B cell (primary cell): ENCODE measurements at places on chromosomes 2 and 18. TPM values are rescaled to one million over a fixed set of nuclear protein-coding genes. Genes with fewer than 3 reads are reported as not detected.

GRCh38 chr2:233267516-233268245, 16.2 kb downstream of the ATG16L1 start:
- H3K4me1 ChIP-seq, result peaks cover 30% of the 10 kb centered on the region
- H3K4me3 ChIP-seq, result no peak overlapping the region
- H3K27me3 ChIP-seq, result no peaks in the 10 kb centered on the region
- DNase-seq, result peak; percentile 78
- H3K27ac ChIP-seq, result peak overlapping the region; percentile 73
- H3K36me3 ChIP-seq, result peaks cover 27% of the 10 kb centered on the region

DNA sequence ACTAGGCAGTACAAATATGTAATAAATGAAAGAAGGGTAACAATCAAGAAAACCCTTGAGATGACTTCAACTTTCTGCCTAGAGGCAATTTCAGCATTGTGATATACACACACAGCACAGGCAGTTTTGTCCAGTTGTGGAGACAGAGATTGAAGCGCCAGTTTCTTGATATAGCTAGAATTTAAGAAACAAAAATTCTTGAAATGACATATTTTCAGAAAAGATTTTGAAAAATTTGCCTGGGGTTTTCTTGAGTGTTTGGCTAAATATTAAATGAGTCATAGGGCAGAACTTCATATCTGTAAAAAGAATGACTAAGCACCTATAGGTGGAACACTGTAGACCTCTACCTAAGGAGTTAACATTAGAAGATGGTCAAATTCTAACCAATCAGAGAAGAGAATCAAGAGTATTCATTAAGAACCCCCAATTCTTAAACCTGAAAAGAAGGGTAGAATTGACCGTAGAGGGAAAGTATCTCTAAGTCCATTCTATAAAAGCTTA, 1266.8 kb upstream of the TMEFF2 start:
- no peak overlapping the region for H3K27ac ChIP-seq
- no peaks in the 10 kb centered on the region for H3K36me3 ChIP-seq
- H3K27me3 ChIP-seq, result no peaks in the 10 kb centered on the region
- no peaks in the 10 kb centered on the region for H3K4me1 ChIP-seq
- DNase-seq, result no peak
- no peak overlapping the region for H3K4me3 ChIP-seq

DNA sequence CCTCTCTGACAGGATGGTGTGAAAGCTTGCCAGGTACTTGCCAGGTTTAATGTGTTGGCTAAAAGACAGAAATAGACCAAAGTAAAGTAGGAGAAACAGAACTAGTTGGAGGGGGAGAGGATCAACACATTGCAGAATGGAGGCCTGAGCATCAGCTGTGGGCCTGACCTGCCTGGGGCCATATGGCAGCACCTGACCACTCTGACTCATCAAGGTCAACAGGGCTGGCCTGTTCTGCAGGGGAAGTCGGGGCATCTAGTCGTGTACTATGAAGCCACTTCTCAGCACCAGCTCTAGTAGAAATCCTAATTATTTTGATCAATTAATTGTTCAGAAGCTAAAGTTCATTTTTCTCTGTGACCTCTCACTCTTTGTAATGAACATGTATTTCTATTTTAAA, 35.8 kb upstream of the NOSTRIN start:
- H3K27me3 ChIP-seq, result no peaks in the 10 kb centered on the region
- no peak overlapping the region for H3K4me3 ChIP-seq
- no peak for DNase-seq

GRCh38 chr2:194567661-194568017, 1089.4 kb upstream of the SLC39A10 start:
- no peak overlapping the region for H3K27ac ChIP-seq
- H3K27me3 ChIP-seq, result no peaks in the 10 kb centered on the region
- no peaks in the 10 kb centered on the region for H3K36me3 ChIP-seq
- no peak for DNase-seq
- no peak overlapping the region for H3K4me3 ChIP-seq

- no peak for DNase-seq
- H3K27me3 ChIP-seq, result no peaks in the 10 kb centered on the region
- no peaks in the 10 kb centered on the region for H3K36me3 ChIP-seq
- peaks cover 13% of the 10 kb centered on the region for H3K4me1 ChIP-seq
- H3K4me3 ChIP-seq, result no peak overlapping the region
These were observed 8.3 kb upstream of the DNAH7 start for GRCh38 chr2:196076778-196077568.

DNA sequence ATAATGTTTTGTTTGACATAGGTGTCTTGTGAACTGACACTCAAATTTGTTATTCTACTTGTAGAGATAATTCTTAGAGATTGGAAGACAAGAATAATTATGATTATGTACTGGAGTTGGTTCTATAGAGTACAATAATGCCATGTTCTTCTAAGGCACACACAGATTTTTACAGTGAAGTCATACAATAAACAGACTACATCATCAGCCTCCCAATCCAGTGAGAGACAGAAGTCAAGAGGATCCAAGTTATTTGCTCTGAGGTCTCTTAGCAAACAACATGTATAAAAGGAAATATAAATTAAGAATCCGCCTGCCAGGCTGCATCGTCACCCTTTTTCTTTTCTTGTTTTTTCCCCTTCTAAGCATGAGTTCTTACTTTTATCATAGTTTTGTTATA, 613.5 kb upstream of the SETBP1 start:
- H3K27me3 ChIP-seq, result no peaks in the 10 kb centered on the region
- H3K27ac ChIP-seq, result no peak overlapping the region
- no peaks in the 10 kb centered on the region for H3K4me1 ChIP-seq
- H3K4me3 ChIP-seq, result no peak overlapping the region
- H3K36me3 ChIP-seq, result no peaks in the 10 kb centered on the region
- DNase-seq, result no peak

DNA sequence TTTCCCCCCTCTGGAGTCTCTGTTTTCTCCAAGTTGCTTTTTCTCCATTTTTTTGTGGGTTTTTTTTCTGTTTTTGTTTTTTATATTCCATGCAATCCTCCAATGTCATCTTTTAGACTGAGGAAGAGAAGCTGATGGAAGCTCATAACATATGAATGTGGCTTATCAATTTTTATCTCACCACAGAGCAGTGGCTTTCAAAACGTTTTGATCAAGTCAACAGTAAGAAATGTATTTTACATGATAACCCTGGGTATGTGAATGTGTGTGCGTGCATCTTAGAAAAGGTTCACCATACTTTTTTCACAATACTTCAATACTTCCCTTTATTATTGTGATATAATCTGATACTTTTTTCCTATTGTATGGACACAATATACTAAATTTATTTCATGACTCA, 64.6 kb upstream of the CDCA7 start:
- H3K36me3 ChIP-seq, result no peaks in the 10 kb centered on the region
- DNase-seq, result no peak
- no peak overlapping the region for H3K27ac ChIP-seq
- no peaks in the 10 kb centered on the region for H3K4me1 ChIP-seq

DNA sequence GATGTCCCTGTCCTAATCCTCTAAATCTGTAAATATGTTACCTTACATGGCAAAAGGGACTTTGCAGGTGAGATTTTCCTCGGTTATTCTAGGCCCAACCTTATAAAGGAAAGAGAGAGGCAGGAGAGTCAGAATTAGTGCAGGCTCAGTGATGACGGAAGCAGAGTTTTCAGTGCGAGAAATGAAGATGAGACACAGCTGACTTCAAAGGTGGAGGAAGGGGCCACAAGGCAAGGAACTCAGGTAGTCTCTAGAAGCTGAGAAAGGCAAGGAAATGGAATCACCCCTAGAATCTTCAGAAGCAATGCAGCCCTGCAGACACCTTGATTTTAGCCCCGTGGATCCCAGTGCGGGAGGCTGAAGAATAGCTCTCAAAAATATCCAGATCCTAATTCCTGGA, 7.2 kb upstream of the LCLAT1 start:
- DNase-seq, result no peak
- no peaks in the 10 kb centered on the region for H3K27me3 ChIP-seq
- H3K4me1 ChIP-seq, result peaks cover 39% of the 10 kb centered on the region
- no peaks in the 10 kb centered on the region for H3K36me3 ChIP-seq
- H3K27ac ChIP-seq, result no peak overlapping the region

Gene IL1RN
- not detected in 2 replicates for total RNA-seq

DNA sequence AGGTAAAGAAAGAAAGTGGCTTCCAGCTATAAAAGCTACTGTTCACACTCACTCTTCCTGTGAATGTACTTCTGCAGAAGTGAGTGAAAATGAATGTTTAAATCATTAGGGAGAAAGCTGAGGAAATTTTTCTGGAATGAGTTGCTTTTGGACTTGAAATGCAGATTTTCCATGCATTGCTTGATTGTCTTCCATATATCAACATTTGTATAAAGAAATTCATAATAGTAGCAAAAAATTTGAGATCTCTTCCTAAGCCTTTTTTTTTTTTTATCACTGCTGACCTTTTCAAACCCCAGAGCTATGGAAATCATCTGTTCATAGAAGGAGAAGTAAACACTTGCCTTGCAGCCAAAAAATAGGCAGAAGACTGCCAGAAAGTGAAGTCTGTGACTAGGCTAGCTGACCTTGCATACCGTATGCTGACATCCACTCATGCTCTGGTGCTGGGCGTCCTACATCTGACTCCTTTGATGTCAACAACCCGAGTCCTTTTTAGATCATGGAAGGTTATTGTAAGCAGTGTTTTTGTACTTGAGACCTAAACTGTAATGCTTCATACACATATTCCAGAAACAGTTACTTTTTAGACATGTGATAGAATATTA, 154.5 kb upstream of the RASGRP3 start:
- H3K27ac ChIP-seq, result no peak overlapping the region
- no peak for DNase-seq
- no peaks in the 10 kb centered on the region for H3K27me3 ChIP-seq
- no peaks in the 10 kb centered on the region for H3K4me1 ChIP-seq
- no peaks in the 10 kb centered on the region for H3K36me3 ChIP-seq
- no peak overlapping the region for H3K4me3 ChIP-seq

DNA sequence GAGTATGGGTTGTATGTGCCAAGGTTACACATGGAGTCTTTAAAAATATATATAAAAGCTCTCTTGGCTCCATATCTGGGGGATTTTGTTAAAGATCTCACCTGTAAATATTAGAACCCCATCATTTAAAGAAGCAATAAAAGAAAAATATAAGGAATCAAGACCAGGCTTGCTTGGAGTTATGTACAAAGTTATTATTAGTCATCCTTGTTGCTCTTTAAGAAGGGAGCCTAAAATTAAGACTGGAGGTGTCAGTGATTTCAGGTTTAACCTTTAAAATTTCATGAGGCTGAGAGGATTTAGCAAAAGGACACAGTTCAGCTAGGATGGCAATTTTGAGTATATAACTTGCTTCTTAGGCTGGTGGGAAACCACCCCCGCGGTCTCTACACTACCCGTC, 181.4 kb downstream of the SETBP1 start:
- peaks cover 4% of the 10 kb centered on the region for H3K4me1 ChIP-seq
- no peaks in the 10 kb centered on the region for H3K36me3 ChIP-seq
- no peak overlapping the region for H3K4me3 ChIP-seq
- no peak overlapping the region for H3K27ac ChIP-seq

DNA sequence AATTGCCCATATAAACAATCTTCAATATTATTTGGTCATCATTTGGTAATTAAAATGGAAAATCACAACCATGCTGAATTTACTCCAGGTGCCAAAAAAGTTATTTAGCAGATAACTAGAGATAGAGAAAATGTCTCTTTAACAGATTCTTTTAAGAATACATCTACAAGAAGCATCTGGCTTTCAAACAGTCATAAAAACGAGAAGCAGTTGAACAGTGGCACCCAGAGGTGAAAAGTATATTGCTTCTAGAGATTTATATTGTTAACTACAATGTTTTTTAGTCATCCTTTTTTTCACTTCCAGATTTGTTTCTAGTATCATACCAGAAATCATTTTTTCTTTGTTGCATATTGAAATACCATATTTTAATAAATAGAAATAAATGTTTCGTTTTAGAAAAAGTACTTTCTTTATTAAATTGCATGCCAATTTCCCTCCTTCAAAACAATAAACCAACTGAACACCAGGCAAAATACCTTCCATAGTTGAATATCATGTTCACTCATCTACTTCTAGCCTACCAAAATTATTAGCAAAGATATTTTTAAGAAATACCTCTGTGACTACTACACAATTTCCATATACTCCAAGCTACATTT, 65.4 kb upstream of the HNRNPA3 start:
- H3K27ac ChIP-seq, result no peak overlapping the region
- H3K4me1 ChIP-seq, result peaks cover 9% of the 10 kb centered on the region
- peak overlapping the region; percentile 74 for H3K4me3 ChIP-seq
- H3K27me3 ChIP-seq, result peaks cover 16% of the 10 kb centered on the region

- no peak for DNase-seq
- no peak within 1 kb of the TSS for H3K27ac ChIP-seq
- no peaks in the 10 kb centered on the region for H3K4me1 ChIP-seq
- no peaks in the 10 kb centered on the region for H3K36me3 ChIP-seq
- H3K27me3 ChIP-seq, result peaks cover 23% of the 10 kb centered on the region
These were observed at the start of gene FAM237A for GRCh38 chr2:206642075-206643025. Gene FAM237A (plus strand): TSS chr2:206642487. CDS start chr2:206644237, 1,750 bp downstream.

Gene PID1
- total RNA-seq, result 0.46 TPM in 1 of 2 replicates, not detected in the other

GRCh38 chr2:138122891-138123290, 158.6 kb downstream of the HNMT start:
- H3K27me3 ChIP-seq, result no peaks in the 10 kb centered on the region
- no peak overlapping the region for H3K27ac ChIP-seq
- no peak overlapping the region for H3K4me3 ChIP-seq
- no peak for DNase-seq

- H3K4me3 ChIP-seq, result no peak overlapping the region
- H3K4me1 ChIP-seq, result peaks cover 5% of the 10 kb centered on the region
- no peaks in the 10 kb centered on the region for H3K27me3 ChIP-seq
- DNase-seq, result no peak
- H3K36me3 ChIP-seq, result no peaks in the 10 kb centered on the region
These were observed 47.5 kb downstream of the RAB31 start for GRCh38 chr18:9755615-9756014.

Gene SS18
- total RNA-seq, result 105 and 114 TPM in 2 replicates

Gene IGFBP5
- total RNA-seq, result not detected in 2 replicates

Gene TPO
- not detected in 2 replicates for total RNA-seq

DNA sequence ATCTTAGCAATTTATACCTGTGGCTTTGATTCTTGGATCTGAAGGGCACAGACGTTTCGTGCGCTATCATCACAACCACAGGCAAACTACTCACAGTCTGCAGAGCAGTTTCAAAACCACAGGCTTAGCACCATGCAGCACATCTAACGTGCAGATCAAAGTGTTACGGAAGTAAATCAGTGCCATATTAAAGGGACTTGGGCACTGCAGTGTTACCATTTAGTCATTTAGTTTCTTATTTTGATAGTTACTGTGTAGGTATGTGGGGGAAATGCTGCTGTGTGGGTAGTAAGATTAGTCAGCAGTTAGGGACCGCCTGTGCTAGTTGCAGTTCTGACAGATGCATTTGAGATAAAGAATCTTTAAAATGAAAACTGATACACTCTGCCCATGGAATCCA, 384.0 kb downstream of the NBAS start:
- no peaks in the 10 kb centered on the region for H3K4me1 ChIP-seq
- H3K36me3 ChIP-seq, result no peaks in the 10 kb centered on the region
- H3K27ac ChIP-seq, result no peak overlapping the region
- no peak for DNase-seq
- no peaks in the 10 kb centered on the region for H3K27me3 ChIP-seq

Gene MAL
- 0.74 TPM in 1 of 2 replicates, not detected in the other for total RNA-seq

Gene ONECUT2
- not detected in 2 replicates for total RNA-seq

- no peaks in the 10 kb centered on the region for H3K36me3 ChIP-seq
- H3K27ac ChIP-seq, result no peak overlapping the region
- no peak overlapping the region for H3K4me3 ChIP-seq
These were observed 74.1 kb downstream of the CTIF start for GRCh38 chr18:48612917-48613316.

- DNase-seq, result no peak
- H3K27ac ChIP-seq, result no peak overlapping the region
- no peaks in the 10 kb centered on the region for H3K4me1 ChIP-seq
- H3K36me3 ChIP-seq, result no peaks in the 10 kb centered on the region
- no peak overlapping the region for H3K4me3 ChIP-seq
These were observed 658.9 kb upstream of the NXPH2 start for GRCh38 chr2:139439100-139439499.
